ENCODE measurements at places on chromosomes 1 and 21. TPM values are rescaled to one million over a fixed set of nuclear protein-coding genes. Genes with fewer than 3 reads are reported as not detected.

Gene SPATA45
- not detected for total RNA-seq

Gene CEP104
- total RNA-seq = 32.5 TPM

Gene FCER1G
- 14.4 TPM for total RNA-seq

Gene NPR1
- total RNA-seq = 32.4 TPM

Gene ACTA1
- total RNA-seq = not detected

Gene ICOSLG
- total RNA-seq = 0.27 TPM

Gene TMEM125
- not detected for total RNA-seq

Gene AUNIP
- not detected for total RNA-seq

Gene LDLRAD1
- not detected for total RNA-seq

Gene NBPF15
- 23.0 TPM for total RNA-seq

Gene PPIAL4G
- not detected for total RNA-seq

Gene TCP10L
- 0.66 TPM for total RNA-seq

Gene RHD
- total RNA-seq = not detected

Gene HTR6
- total RNA-seq = not detected

Gene CHIA
- total RNA-seq = not detected

Gene FLG2
- not detected for total RNA-seq

Gene PGLYRP3
- total RNA-seq = not detected

Gene KRTAP13-2
- total RNA-seq = not detected

Gene CASQ1
- total RNA-seq = 2.5 TPM

Gene TMEM269
- not detected for total RNA-seq

Gene WDTC1
- 30.0 TPM for total RNA-seq

Gene HUNK
- total RNA-seq = 1.9 TPM

Gene TNFRSF14
- 64.5 TPM for total RNA-seq

Gene GFI1
- 0.49 TPM for total RNA-seq

Gene SLC1A7
- 0.54 TPM for total RNA-seq

Gene TEKT2
- not detected for total RNA-seq

Gene FMO3
- 1.8 TPM for total RNA-seq

Gene NPL
- total RNA-seq = 9.7 TPM

Gene RCAN3
- total RNA-seq = 4.1 TPM

Gene CACHD1
- total RNA-seq = 3.7 TPM

Gene PSEN2
- total RNA-seq = 34.8 TPM

Gene CYB5RL
- total RNA-seq = 5.7 TPM

Gene GPX7
- 49.3 TPM for total RNA-seq

Gene ITLN2
- total RNA-seq = not detected

Gene LMX1A
- total RNA-seq = 0.28 TPM

Gene RAB13
- total RNA-seq = 72.8 TPM

Gene FCRL3
- not detected for total RNA-seq

Gene TGFBR3
- 142 TPM for total RNA-seq

Gene AADACL3
- not detected for total RNA-seq

Gene SETDB1
- 33.2 TPM for total RNA-seq

Data from sigmoid colon (tissue), 7 donors.